Right atrium auricular region (tissue), 2 donors: ENCODE measurements at places on chromosomes 7 and 10. TPM values are rescaled to one million over a fixed set of nuclear protein-coding genes. Genes with fewer than 3 reads are reported as not detected.

GRCh38 chr7:74725840-74726239 is 48.0 kb upstream of the NCF1 start:
- DNase-seq: no peak

DNA sequence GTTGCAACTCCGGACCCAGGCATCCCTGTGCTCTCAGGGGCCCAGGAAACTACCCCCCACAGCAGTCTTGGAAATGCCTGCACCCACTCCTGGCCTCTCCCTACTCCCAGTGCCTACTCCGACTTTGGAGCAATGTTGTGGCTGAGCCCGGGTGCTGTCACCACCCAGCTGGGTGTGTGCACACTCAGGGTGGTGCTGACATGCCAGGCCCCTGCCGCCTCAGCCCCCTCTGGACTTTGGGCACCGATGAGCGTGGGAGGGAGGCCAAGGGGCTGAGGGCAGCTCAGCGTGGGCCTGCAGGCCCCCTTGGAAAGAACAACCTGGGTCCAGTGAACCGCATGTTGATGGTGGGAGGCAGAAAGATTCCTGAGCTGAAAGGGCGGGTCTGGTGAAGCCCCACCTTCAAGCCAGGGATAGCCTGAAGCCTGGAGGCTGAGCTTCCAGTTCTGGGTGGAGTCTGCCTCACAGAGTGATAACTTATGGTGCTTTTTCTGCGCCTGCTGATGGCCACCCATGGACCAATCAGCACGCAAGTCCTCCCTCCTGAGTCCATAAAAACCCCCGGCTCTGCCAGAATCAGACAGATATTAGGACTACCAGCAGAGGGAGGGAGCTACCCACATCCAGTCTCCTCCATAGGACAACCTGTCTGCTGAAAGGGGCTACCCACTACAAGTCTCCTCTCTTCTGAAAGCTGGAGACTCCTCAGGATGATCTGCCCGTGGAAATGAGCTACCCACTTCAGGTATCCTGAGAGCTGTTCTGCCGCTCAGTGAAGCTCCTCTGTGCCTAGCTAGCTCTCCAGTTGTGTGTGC is 380.4 kb upstream of the SORCS1 start:
- DNase-seq: no peak

Gene IL15RA
- 9.6 TPM for total RNA-seq

Gene AKR1E2
- 3.2 TPM for total RNA-seq

DNA sequence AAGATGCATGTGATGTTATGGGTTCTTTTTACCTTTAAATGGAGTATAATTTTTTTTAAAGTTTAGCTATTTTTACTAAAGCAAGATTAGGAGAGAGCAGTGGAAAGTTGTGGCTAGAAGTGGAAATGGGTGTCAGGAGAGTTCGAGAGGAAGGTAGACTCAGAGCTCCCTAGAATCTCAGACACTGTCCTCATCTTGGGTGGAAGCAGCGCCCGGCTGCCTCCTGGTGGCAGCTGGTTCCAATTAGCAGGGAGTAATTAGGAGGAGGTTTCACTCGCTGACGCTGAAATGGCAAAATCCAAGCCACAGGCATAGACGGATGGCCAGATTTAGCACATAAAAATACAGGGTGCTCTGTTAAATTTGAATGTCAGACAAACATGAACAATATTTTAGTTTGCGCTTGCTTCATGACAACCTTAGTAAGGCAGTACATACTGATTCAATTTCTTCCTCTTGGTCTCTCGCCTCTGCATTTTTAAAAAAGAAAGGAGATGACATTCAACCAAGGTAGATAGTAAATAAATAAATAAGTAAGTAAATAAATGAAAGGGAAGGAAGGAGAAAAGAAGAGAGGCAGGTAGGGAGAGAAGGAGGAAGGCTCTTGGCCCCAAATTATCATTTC is 58.5 kb downstream of the LGI1 start:
- peak; percentile 84 for DNase-seq

DNA sequence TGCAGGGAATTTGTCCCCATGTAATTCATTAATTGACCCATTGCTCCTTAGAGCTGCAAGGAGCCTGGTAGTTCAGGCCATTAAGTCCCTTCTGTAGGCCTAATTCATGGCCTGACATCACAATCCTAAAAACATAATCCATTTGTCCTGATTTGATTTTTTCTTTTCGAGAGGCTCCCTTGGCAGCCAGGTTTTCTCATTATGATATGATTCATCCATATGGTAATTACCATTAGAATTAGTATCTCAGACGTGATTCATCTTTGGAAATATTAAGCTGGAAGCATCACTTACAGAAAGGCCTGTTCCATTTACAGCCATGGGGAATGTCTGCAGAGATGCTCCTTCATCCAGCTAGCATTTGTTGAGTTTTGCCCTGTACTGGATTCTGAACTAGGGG is 128.5 kb downstream of the PLCE1 start:
- DNase-seq: no peak

- DNase-seq: no peak
Measured at GRCh38 chr10:60288256-60288655, 101.4 kb downstream of the ANK3 start.

DNA sequence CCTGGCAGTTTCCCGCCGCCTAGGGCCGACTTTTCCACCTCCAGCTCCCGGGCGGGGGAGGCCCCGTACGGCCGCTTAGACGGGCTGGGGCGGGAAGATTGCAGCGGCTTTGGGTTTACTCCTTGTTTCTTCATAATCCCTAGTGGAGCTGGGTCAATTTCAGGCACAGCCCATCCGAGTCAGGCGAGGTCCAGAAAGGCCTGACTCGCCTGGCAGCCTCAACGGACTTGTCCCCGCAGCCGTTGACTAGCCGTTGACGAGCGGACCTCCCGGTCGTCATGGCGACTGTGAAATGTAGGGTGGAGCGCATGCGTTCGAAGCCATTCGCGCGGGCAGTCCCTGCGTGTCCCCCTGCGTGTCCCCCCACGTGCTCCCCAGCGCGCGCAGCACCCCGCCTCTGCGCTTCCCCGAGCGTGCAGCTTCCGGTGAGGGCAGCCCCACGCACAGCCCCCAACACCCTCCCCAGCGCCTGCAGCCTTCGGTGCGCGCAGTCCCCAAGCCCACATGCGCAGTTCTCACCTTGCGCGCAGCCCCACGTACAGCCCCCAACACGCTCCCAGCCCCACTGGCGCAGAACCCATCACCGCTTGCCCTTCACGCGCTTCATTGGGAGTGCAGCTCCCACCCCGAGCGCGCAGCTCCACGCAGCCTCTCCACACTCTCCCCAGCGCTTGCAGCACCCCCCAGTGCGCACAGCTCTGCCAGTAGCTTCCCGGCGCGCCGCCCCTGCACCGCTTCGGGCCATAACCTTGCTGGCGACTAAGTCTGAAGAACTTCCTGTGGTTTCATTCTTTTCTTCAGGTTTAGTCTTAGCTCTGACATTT is 67.8 kb downstream of the TBX20 start:
- DNase-seq: peak; percentile 72

- no peak for DNase-seq
Measured at GRCh38 chr7:69630292-69630691, 32.0 kb downstream of the AUTS2 start.
